Activated effector memory CD4-positive, alpha-beta T cell treated with anti-CD3 and anti-CD28 coated beads, Interleukin-2, amount 50 U/mL, for 16 hours (primary cell): ENCODE measurements at places on chromosomes 13 and 19.

DNA sequence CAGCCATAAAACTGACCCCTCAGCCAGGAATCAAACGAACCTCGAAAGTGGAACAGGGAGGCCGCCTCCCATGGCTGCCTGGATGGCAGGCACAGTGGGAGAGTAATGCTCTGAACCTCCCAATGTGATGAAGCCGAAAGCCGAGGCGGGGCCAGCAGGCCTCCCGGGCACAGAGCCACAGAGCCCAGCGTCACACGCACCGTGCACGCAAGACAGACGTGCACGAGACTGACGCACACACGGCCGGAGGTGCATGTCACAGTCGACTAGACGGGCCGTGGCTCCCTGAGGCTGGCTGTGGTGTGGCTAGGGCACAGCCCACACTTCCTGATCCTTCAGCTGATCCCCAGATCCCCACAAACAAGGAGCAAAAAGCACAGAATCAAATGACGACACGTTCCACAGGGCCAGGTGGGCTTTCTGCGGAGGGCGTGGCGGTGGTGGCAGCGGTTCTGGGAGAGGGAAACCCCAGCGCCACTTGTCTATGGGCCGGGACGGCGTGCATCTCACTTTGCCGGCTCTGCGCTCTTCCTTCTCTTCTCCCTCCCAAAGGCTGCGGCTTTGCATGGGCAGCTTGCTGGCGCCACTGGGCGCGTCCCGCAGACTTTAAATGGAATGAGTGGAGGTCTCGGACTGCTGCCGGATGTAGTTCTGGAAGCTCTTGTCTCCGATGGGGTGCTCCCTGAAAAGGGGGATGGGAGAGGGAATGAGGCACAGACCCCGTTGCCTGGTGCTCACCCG, 5.0 kb upstream of the C13orf46 start:
- no peak for DNase-seq

GRCh38 chr13:53254500-53254899, 225.9 kb downstream of the OLFM4 start:
- DNase-seq = no peak

- DNase-seq = no peak
Measured at GRCh38 chr13:71643448-71643860, 223.6 kb downstream of the DACH1 start.

DNA sequence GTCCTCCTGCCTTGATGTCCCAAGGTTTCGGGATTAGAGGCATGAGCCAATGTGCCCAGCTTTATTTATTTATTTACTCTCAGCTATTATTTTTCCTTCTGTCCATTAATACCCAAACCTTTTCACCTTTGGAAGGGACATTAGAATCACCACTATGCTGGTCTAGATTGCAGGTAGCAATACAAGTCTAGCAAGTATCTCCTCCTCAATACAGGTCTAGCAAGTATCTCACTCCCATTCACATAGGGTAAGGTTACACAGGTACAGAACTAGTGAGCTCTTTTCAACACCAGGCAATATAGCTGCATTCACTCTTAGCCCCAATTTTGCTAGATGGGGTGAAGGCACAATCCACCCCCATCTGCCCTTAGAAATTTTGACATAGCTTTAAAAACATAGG, 17.4 kb upstream of the SPRYD7 start:
- no peak for DNase-seq

DNA sequence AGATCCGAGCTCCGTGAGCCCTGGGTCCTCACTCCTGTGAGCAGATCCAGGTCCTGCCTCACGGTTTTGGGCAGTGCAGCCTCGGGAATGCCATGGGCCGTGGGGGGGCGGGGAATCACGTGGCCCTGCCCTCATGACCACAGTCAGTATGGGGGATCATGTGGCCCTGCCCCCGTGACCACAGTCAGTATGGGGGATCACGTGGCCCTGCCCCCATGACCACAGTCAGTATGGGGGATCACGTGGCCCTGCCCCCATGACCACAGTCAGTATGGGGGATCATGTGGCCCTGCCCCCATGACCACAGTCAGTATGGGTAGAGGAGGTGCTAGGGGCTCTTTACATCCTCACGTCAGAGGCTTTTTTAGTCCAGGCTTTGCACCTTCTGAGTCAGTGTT, 64.3 kb upstream of the F7 start:
- no peak for DNase-seq
